ENCODE measurements at places on chromosomes 16 and 17.

- no peak for DNase-seq
These were observed 144.3 kb downstream of the VPS53 start for GRCh38 chr17:570388-570787.

- DNase-seq: no peak
These were observed 19.6 kb downstream of the DNAH17 start for GRCh38 chr17:78557598-78558039.

GRCh38 chr17:57420734-57421717 is 164.7 kb downstream of the MSI2 start:
- DNase-seq: no peak

DNA sequence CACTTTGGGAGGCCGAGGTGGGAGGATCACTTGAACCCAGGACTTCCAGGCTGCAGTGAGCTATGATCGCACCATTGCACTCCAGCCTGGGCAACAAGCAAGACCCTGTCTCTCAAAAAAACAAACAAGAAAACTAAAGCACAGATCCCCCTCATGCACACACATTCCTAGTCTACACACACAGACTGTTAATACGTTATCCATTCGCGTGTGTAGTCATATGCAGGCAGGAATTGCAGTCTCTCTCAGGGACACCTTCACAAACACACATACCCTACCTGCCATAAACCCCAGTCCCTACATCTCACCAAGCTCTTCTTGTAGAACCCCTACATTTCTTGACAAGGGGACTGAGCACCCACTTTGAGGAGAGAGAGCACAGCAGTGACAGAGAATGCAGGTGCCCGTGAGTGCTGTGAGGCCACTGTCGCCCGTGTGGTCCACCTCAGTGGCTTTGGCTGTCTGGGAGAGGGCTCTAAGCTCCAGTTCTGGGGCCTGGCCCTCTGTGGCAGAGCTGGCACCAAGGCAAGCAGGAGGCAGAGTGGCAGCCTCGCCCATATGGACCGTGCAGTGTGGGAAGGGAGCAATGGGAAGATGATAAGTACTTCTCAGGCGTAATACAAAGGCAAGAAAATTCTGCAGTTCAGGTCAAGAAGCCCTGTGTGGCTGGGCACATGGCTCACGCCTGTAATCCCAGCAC is 59.0 kb upstream of the RPH3AL start:
- DNase-seq: no peak

DNA sequence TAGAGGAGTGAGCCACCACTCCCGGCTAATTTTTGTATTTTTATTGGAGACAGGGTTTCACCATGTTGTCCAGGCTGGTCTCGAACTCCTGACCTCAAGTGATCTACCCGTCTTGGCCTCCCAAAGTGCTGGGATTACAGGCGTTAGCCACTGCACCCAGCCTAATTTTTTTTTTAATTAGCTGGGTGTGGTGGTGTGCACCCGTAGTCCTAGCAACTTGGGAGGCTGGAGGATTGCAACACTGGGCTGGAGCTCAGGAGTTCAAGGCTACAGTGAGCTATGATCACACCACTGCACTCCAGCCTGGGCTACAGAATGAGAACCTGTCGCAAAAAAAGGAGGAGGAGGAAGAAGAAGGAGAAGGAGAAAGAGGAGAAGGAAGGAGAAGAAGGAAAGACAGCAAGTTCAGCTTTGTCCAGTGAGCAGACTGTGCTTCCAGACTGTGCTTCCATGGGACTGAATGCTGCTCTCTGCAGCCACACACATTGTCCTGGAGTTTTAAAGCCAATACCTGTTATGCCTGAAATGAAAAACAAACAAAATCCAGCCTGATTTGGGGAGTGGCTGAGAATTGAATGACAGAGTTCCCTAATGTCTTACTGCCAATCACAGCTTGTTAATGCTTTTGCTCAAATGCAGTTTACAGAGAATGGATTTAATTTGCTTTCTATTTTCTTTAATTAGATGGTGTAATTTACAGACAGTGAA is 2.8 kb upstream of the TNFRSF13B start:
- no peak for DNase-seq

DNA sequence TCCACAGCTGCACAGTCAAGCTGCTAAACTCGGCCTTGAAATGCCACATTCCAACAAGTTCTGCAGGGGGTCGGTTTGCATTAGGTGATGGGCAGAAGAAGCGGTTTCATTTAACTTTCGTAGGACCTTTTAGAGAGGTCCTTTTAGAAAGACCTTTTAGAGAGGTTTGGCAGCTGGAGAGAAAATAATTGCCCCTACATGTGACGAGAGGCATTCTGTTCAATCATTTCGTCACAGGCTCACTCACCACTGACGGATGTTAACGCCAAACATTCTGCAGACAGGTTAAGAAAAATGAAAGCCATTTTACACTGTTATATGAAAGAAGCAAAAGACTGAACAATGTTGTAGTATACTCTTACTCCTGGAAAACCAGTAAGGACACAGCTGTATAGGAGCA is 76.5 kb upstream of the ZNF423 start:
- DNase-seq: no peak

DNA sequence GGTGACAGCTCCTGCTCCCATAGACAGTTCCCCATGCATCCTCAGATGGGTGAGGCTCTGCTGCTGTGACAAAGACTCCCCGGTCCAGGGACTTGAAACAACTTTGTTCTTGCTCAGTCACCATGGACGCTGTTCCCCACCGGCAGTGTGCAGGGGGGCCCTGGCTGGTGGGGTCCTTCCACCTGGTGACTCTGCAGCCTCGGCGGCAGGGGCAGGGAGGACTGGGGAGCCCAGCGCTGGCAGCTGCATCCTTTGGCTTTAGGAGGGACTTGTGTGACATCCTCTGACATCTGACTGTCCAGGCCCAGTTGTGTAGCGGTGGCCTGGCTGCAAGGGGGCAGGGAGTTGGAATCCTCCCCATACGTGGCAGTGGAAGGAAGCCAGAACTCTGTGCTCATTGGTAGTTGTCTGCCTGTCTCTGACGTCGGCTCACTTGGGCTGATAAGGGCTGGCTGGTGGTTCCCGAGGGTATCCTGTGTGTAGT is 107.3 kb downstream of the CMIP start:
- no peak for DNase-seq

- no peak for DNase-seq
These were observed 12.8 kb downstream of the HMOX2 start for GRCh38 chr16:4489030-4489429.

GRCh38 chr17:20033415-20033814 is 24.3 kb downstream of the SPECC1 start:
- DNase-seq: no peak

- no peak for DNase-seq
These were observed 17.2 kb upstream of the MYOCD start for GRCh38 chr17:12648498-12648897.

DNA sequence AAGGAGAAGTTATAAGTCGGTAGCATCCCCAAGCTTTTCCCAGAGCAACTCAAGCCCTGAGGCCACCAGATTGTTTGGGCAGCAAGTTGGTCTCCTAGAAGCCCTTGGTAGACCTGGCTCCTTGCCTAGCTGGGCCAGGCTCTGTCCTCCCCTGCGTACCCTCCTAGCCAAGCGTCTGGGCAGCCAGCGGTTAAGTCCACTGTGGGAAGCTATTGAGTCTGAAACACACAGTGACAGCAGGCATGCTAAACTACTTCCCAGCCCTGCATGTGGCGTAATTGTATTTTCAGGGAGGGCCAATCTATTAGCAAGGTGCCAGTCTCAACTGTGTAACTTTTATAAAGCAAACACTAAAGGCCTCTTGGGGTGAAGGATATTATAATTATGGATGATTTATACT is 419.1 kb upstream of the RBFOX1 start:
- DNase-seq: no peak

All from nucleus accumbens (tissue), 56 donors.